ENCODE measurements at places on chromosomes 6 and 20. TPM values are rescaled to one million over a fixed set of nuclear protein-coding genes. Genes with fewer than 3 reads are reported as not detected.

Gene GSTA3
- not detected for total RNA-seq

Gene OR2B6
- total RNA-seq: not detected

Gene SAPCD1
- 3.4 TPM for total RNA-seq

DNA sequence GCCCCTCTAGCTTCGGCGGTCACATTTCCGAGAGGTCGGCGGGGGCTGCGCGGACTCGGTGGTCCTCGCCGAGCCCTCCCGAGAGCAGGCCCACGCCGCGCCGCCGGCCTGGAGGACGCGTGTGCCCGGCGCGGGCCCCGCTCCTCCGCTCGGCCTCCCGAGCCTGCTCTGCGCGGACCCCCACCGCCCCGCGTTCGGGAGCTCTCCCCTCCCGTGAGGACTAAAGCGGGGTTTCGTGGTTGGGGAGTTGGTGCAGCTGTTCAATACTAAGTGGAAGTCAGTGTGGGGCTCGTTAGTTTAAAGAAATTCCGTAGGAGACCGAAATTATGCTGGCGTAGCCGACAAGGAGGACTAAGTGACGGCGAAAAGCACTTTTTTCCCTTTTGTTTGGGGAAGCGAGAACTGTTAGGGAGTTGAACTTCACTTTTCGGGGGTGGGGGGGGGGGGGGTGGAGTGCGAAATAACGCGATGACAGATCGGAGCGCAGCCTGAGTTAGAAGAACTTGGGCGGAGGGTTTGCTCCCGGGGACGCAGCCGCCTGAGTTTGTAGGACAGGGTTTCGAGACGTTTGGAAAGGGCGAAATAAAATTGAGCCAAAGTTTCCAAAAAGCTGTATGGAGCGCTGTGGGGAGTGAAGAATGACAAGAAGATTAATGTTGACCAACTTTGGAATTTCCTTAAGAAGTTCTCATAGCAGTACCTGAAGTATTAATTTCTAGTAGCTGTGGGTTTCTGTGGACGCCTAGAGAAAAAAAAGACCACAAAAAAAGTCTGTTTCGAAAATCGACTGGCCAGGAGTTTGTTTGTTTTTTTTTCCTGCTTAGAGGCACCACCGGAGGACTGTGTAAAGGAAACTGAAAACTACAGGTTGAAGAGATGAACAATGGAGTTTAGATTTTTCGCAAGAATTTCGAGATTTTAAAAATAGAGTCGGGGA lies 1.4 kb downstream of the QKI start:
- peak; percentile 70 for DNase-seq

DNA sequence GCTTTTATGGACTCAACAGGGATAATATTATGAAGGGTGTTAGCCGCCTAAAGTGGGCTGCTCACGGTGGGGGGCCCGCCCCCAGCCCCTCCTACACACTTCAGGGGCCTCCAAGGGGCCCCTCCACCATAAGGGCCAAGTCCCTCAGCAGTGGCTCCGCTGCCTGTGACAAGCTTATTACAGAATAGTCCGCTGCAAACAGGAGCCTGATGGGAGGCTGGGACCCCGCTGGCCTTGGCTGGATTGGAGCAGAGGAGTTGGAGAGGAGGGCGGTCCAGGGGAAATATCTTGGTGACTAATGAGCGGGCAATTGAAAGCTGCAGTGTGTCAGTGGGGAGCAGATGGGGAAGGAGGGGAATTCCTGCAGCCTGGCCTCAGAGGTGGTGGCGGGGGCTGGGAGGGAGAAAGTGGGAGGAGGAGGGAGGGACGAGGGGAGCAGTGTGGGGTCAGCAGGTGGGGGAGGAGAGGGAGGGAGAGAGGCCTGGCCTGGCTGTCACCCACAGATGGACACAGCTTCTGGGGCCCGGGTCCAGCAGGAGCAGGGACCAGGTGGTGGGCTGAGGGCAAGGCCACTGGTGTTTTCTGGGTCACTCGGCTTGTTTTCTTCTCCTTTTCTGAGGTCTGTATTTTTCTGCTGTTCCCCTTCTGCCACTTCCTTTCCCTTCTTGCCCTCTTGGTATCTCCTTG lies 57.6 kb upstream of the FOXP4 start:
- DNase-seq: peak; percentile 34

DNA sequence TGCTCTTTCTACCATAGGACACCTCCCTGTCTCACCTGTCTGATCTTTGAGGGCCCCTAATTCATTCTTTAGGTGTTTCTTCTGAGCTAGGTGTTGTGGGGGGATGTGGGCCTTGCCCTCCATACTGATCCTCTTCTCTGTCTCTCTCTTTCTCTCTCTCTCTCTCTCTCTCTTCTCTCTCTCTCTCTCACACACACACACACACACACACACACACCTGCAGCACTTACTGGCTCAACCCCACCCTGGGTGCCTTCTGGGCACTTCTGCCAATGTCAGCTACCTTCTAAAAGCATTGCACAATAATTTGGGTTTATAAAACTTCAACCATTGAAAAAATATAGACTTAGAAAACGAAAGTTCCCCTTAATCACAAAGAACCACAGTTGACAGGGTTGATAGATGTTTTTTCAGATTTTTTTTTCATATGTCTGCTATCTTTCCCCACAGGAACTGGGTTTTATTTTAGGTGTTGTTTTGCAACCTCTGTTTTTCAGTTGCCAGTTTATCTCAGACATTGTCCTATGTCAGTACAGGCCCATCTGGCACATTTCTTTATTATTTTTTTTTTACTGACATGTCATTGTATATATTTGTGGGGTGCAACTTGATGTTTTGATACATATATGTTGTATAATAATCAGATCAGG lies 28.1 kb downstream of the PKIG start:
- no peak for DNase-seq

GRCh38 chr20:41475503-41475902 lies 108.9 kb upstream of the EMILIN3 start:
- DNase-seq: no peak

Gene GRM4
- total RNA-seq: 13.5 TPM

GRCh38 chr6:118743746-118744145 lies 92.4 kb upstream of the CEP85L start:
- DNase-seq: no peak

DNA sequence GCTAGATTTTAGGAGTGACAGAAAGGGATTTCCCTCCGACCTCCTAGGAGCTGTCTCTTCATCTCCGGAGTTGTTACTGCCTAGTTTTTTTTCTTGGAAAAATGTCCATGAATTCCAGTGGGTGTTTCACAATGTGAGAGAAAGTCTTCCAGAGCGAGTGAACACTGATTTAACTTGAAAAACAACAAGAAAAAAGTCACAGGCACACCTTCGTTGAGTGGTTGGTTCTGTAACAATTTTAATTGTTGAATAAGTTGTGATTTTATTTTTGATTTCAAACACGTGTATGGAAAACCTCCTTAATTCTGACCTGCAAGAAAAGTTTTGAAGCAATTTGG lies 2.9 kb downstream of the TFAP2C start:
- DNase-seq: no peak

Gene TTK
- total RNA-seq: 14.0 TPM

Data from spinal cord (tissue), 10 donors.